ENCODE measurements at places on chromosomes 4 and X.

GRCh38 chr4:41013746-41014145, 200.6 kb downstream of the APBB2 start:
- DNase-seq, result no peak

GRCh38 chr4:61938250-61938846, 738.2 kb downstream of the ADGRL3 start:
- DNase-seq, result no peak

GRCh38 chr4:61319156-61319555, 119.0 kb downstream of the ADGRL3 start:
- no peak for DNase-seq

- no peak for DNase-seq
Measured at GRCh38 chr4:84634961-84635360, 52.0 kb downstream of the CDS1 start.

DNA sequence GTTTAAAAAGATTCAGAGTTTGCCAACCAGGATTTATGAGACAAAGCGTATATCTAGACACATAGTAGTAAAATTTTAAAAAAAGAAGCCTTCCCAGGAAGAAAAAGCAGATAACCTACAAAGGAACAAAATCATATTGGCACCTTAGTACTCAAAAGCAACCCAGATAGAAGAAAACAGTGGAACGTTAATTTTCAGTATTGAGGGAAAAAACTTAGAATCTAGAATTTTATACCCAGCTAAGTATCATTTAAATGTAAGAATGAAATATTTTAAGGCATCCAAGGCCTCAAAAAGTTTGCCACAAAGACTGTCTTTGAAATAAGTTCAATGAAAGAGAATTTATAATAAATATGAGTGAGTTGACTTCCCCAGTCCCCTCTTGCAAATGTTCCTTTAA, 96.5 kb upstream of the EOLA2 start:
- DNase-seq, result no peak

- no peak for DNase-seq
Measured at GRCh38 chr4:55675196-55675793, 39.2 kb upstream of the NMU start.

DNA sequence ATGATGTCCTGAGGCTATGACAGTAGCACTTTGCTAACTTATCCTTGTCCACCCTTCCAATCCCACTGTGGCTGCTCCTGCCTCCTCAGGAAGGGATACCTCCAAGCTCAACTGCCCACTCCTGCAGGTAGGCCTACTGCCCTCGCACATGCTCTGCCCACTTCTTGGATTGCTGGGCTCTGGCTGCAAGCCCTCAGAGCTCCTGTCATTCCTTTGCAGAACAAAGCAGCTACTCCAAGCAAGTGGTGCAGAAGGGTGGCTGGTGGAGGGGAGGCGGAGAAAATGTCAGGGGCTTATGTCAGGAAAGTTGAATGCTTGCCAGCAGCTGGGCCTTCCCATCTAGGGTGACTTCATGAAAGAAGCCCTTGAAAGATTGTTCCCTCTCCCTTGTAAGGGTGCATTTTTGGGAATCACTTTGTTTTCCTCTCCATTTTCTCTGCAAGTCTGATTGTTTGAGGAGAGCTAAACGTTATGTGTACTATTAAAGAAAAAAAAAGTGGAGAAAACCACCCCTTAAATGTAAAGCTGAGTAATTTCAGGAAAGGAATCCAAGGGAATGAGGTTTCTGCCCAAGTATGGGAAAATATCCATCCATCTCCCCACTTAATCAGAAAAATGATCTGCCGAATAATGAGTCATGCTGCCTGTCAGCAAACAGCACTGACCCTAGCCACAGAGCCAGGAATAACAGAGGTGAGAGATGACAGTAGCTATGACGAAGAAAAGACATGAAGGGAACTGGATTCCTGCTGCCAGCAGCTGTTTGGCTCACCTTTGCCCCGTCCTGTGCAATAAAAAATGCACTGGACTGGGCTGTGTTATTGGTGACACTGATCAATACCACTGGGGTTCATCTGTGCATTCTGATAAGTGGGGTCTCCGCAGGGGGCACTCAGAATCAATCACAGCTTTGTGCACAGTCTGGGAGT, 102.0 kb downstream of the RTL5 start:
- DNase-seq, result no peak

DNA sequence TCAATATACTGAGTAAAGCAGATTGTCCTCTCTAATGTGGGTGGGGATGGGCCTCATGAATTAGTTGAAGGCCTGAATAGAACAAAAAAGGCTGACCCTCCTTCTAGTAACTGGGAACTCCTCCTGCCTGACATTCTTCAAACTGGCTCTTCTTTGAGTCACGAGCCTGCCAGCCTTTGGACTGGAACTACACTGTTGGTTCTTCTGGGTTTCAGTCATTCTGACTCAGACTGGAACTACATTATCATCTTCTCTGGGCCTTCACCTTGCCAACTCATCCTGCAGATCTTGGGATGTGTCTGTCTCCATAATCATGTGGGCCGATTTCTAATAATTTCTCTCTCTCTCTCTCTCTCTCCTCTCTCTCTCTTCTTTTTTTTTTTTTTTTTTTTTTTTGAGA, 26.9 kb upstream of the CT47C1 start:
- no peak for DNase-seq

GRCh38 chr4:24741910-24742309, 53.5 kb upstream of the SOD3 start:
- DNase-seq, result no peak

DNA sequence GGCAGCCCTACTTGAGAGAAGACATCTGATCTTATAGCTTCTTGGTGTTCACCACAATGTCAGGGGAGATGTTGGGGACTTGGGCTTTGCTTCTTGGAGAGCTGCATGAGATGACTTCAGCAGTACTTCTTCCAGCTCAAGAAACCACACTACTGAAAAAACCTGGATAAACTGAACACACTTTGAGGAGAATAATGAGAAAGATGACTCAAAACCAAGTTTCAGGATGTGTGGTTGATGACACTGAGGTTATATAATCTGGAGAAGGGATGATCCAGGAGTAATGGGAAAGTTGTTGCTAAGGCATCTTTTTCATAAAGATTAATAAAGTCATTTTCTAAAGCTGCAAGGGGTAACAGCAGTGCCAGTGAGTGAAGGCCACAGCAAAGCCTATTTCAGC, 58.4 kb upstream of the PNPLA4 start:
- no peak for DNase-seq

DNA sequence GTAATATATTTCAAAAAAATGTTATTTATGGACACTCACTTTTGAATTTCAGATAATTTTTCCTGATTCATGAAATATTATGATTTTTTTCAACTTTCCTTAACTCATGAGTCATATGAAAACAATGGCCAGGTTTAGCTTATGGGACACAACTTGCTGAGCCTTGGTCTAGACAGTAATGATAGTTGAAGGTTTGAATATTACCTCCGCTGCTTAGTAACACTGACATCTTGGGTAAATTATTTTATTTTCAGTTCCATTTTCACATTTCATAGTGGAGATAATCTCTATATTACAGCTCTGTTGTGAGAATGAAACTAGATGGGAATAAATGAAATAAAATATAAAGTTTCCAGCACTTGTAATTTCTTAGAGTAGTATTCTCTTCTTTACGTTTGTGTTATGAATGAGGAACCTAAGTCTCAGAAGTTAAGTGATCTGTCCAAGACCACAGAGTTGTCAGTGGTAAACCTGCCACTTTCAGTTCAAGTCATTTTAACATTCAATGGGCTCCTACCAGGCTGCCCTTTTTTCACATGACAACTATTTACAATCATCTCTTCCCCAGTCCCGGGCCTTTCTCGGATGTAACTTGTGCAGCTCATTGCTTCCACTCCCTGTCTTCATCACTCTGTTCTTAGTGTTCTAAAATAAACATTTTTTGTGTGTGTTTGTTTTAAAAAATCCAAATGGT, 46.8 kb upstream of the GC start:
- DNase-seq, result no peak
